ENCODE measurements at places on chromosomes 16 and 17.

DNA sequence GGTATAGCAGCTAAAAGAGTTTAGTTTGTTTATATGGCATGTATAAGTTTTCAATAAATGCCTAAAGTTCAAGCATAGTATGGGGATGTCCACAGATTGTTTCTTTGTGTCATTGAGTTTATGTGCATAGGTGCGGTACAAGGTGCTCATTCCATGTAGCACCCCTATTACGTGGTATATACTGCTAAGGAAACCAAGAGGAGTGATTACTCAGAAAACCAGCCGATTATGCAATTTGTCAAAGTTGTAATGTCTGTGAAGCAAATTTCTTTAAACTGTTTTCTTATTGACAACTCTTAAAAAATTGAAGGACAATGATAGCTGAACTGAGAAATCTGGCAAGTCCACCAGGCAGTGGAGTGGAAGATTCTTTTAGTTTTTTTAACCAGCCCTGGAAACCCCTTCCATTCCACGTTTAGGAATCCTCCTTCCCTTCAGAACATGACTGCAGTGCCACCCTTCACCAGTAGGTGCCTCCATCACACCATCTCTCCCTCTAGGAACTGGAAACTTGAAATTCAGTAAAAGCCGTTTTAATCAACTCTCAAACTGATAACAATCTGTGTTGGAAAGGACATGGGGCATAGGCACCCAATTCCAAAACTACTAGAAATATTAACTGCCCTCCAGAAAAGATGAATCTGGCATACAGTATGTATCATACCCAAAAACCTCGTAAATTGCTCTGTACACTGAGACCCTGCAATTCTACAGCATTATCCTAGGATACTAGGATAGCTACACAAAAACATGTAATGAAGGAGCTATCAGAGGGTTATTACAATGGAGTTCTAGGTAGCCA is 43.5 kb downstream of the REXO5 start:
- peak; percentile 65 for DNase-seq

DNA sequence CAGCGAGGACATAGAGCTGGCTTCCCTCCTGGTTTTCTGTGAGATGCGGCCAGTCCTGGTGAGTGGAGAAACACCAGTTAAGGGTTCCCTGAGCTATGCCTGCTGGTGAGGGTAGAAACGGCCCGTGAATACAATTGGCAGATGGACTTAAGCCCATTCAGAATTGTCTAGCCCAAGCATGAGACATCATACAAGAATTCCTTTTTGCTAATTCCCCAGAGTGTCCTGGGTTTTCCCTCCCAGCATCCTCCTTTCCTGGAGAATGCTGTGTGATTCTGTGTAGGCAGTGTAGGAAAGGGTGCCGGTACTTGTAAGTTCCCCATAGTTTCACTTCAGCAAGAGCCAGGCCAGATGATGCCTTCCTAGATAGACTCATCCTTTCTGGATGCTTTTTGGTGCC is 65.1 kb downstream of the SDR42E1 start:
- no peak for DNase-seq

DNA sequence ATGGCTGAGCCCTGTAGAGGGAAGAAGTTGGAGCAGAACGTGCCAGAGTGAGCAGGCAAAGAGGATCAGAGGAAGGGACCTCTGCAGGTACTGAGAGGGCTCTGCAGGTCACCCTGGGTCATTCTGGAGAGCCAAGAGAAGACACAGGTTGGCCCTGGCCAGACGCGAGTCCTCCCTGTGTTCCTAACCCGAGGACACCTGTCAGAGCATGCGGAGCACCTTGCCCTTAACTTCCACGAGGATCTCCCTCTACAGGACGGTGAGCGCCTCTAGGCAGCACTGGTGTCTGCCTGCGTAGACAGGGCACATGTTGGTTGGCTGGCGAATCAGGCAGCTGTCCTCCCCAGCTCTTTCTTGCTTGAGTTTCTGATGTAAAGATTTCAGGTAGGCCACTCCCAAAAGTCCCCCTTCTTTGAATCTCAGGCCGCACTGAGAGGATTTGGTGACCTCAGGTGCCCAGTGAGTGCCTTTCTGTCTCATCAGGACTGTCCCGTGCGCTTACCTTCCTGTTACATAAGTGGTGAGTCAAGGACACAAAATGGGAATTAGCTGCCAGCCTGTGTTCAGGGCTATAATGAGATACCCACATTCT is 45.3 kb downstream of the MPRIP start:
- no peak for DNase-seq

DNA sequence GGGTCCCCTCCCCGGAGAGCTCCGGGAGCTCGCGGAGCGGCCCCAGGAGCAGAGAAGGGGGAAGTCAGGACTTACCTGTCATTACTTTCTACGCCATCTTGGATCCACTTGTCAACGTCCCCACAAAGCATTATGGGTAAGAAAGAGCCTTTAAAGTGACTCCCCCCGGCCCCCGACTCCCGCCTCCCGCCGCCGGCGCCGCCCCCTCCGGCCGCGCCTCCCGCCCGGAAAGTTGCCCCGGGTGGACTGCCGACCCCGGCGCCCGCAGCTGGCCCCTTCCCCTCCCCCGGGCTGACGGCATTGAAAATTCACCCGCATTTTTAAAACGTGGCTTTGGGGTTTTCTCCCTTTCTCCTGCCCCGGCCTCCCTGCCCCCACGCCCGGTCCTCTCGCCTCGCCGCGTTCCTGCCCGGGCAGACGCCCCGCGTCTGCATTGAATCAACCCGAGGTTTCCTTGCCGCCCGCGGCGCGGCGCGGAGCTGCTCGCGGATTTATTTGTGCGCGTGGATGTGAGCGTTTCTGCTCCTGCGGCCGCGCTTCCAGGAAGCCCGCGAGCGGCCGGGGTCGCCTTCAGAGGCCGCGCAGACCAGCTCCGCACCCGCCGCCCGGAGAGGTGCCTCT is at the start of gene HELZ:
Gene HELZ (minus strand): TSS at position 124 of the 621 bp plus-strand sequence. CDS start 26,392 bp downstream, outside the sequence.
- DNase-seq: peak; percentile 85

- peak; percentile 98 for DNase-seq
Observed at GRCh38 chr17:33012522-33013033, 20.9 kb downstream of the SPACA3 start.

DNA sequence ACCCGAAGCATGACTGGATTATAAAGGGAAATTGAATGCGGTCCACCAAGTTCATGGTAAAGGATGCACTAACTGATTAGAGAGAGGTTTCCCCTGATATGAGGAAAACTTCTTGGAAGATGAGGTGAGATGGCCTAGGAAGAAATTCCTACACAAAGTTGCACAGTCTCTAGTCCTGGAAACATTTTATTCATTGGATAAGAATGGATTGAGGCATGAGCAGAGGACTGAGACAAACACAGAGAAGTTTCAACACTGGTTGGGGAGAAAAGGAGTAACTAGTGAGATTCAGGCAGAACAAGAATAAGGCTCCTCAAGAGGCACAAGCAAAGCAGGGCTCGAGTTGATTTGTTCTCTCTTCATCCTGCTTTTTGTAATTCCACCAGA is 2.0 kb upstream of the CCL2 start:
- no peak for DNase-seq
